ENCODE measurements at places on chromosomes 6 and 20. TPM values are rescaled to one million over a fixed set of nuclear protein-coding genes. Genes with fewer than 3 reads are reported as not detected.
A peak's percentile ranks its signal among the peaks of the same experiment; 100 is the strongest.

- no peak for DNase-seq
Observed at GRCh38 chr6:135221042-135221441, 39.9 kb downstream of the MYB start.

DNA sequence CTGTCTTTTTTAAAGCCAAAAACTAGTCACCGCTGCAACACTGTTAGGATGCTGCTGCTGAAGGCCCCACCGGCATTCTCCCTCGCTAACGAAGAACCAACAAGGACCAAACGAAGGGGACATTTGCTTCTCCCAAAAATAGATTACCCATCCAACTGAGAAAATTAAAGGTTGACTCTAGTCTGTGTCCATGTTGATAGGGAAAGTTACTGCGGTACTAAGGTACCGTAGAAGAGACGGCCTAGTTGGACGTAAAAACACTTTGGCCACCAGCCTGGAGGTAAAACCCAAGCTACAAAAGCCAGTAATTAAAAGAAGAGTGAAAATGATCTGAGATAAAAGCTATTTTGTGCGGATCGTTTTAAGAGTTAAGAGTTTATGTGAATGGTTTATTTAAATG is 11.8 kb upstream of the FOXF2 start:
- DNase-seq = no peak

- DNase-seq = no peak
Observed at GRCh38 chr20:14600527-14600926, 263.1 kb upstream of the FLRT3 start.

GRCh38 chr20:29743101-29743931 is 1514.1 kb upstream of the DEFB115 start:
- no peak for DNase-seq

DNA sequence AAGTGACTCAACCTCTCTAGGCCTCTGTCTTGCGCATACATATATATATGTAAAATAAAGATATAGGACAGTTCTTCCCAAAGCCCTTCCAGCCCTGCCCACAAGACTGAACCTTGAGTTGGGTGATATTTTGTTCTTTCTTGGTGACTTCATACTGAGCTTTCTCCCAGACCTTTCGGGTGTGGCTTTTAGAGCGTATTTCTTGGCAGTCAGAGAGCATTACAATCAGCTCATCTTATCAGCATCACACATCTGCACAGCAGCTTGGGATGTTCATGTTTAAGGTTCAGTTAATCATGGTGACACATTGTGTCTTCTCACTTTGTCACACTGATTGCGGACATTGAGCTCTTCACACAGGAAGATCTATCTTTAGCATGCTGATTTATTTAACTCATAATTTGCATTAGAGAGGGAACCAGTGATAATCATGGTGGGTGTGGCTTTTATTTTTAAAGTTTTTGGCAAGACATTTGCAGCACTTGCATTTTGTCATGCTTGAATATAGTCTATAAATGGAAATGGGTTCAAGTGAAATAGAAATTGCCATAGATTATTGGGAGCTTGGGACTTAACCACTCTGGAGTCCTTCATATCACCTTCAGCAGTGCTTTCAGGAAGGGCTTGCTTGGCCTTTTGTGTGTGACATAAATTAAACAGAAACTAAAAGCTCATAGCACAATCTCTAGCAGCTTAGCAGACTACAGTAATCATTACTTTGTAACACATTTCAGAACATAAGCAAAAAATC is 8.3 kb downstream of the KIF3B start:
- DNase-seq = peak; percentile 30

AAR2 gene
- total RNA-seq = 45.1 TPM

- DNase-seq = no peak
Observed at GRCh38 chr6:166575205-166575604, 11.3 kb downstream of the RAMACL start.

ARG1 gene
- not detected for total RNA-seq

GRCh38 chr6:111689946-111690345 is 84.3 kb upstream of the TRAF3IP2 start:
- no peak for DNase-seq

DNA sequence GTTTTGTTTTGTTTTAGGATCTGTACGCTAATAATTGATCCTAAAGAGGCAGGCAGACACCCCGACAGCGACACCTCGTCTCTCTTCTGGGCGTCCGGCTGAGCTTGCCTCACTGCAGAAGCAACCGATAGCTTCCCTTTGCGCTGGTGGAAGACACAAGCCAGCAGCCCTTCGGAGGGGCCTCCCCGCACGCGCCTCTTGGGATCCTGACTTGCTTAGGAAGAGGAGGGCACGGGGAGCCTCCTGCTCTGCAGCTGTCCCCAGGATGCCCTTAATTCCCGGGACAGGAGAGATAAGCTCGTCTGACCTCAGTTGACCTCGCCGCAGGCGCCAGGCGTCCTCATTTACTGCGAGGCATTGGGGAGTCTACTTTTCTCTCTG is 94.0 kb downstream of the CD83 start:
- DNase-seq = no peak

DNA sequence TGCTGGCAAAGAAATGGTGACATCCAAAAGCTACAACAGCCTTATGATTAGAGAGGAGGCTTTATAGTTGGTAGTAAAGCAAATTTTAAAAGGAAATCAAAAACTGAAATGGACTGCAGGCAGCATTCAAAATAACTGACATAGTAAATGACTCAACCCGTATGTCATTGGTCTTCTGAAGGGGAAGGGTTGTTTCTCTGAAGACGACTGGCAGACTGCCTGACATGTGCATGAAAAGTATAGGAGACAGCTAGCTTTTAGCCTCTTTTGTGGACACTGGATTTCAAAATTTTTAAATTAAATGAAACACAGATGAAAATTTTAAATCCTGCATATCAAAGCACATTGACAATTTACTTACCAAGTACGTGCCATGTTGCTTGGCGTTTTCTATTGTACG is 90.7 kb downstream of the TRMT6 start:
- DNase-seq = no peak

GRCh38 chr20:46544576-46544975 is 5.9 kb downstream of the OCSTAMP start:
- no peak for DNase-seq

DNA sequence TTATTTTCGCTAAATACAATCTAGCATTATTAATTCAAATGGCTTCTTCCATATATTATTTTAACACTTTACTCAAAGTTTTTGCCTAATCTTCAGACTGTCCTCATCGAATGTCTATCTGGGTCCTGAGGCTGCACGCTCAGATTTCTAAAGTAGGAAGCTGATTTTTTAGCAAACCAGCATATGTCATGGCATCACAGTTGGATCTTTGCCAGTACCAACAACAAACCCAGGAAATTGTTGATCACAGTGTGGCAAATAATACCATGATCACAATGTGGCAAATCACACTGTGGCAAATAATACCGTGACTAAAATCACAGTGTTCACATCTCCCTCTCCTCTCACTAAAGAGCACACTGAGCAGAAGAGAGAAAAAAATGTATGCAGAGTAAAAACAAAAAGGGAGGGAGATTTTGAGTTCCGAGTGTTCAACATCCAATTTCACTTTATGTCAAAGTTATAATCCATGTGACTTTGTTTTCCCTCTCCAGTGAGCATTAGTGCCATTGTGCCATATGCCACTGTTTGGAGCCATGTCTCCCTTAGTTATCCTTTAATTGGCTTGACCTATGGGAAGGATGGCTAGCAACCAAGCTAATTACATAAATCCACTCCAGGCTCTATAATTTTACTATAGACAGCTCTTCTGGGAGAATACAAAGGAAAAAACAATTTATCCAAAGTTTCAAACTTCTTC is 1059.6 kb downstream of the HACE1 start:
- no peak for DNase-seq

Data from Caki2 (cell line).